NCI-H510A (cell line): ENCODE measurements at places on chromosomes 4 and X.

DNA sequence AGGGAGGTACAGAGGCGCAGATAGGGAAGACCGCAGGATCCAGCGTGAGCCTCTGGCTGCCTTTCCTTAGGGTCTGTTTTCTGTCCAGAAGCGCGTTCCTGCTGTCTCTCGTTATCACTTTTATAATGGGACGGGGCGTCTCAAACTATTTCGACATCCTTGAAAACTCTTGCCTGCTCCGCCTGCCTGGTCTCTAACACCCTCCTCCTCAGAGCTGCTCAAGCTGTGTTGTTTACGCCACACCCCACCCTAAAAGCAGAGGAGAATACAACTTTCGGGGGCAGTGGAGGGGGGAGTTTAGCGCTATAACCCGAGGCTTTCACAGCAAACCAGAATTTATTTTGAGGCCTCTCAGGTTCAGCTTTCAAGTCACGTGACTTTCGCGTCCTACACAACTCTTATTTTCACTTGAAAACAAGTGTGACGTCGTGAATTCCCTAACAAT lies 646 bp upstream of the FAM3A start:
- no peak for DNase-seq

GRCh38 chr4:33494150-33494549 lies 2750.2 kb downstream of the ARAP2 start:
- DNase-seq: no peak

GRCh38 chr4:86685401-86685800 lies 91.3 kb downstream of the PTPN13 start:
- DNase-seq: no peak

DNA sequence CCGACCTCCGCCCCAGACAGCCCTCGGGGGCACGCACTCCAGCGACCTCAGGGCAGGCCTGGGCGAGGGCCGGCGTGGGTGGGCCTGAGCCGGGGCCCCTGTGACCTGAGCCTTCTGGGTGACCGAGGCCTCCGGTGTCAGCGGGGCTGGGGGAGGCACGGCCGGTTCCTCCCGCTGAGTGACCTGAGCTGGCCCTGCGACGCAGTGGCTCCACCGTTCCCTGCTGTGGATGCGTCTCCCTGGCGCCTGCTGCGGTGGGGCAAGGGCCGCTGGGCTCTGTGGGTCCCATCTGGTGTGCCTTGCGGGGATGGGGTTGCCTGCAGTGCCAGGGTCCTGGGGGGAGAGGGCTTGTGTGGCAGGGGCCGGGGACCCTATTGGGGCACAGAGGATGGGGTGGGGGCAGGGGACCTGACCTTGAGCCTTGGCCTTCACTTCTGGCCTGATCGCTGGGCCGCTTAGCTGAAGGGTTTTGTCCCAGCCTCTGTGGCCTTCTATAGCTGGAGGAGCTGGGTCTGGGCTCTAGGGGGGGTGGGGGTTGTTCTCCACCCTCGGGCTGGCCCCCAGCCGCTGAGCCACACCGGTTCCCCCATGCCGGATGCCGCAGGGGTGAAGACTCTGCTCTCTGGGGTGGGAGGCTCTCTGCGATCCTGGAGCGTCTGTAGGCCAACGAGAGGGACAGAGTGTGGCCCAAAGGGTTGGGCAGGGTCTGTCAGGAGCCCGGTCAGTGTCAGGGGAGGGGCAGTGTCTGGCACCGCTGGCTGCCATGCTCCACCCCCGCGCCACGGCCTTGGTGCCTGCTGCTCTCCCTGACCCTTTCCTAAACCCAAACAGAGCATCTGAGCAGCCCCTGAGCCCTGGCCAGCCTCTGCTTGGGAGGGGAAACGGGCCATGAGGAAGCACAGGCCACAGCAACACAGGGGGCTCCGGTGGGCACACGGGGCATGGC lies 2.3 kb downstream of the NAT8L start:
- no peak for DNase-seq

GRCh38 chrX:129495900-129496299 lies 27.4 kb downstream of the SMARCA1 start:
- DNase-seq: no peak

DNA sequence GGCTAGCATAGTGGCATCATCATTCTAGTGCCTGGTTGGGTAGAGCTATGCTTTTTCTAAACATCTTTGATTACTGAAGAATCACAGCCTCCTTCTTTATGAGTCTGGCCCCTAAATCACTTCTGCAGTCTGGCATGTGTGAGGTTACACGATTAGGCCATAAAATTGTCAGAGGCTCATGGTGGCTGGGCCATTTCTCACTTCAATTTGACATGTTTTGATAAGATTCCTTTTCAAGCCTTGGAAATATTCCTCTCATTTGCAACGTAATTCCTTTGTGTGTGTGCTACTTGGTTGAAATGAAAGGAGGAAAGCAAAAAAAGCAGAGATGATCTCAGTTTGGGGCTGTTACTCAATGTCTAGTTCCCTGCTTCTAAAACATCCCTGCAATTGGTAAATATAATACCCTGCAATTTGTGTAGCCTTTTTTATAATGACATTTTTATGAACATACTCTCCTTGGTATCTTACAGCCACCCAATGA lies 6.2 kb downstream of the CCKAR start:
- no peak for DNase-seq

GRCh38 chr4:113718252-113718651 lies 43.3 kb downstream of the CAMK2D start:
- DNase-seq: no peak

GRCh38 chr4:64882311-64883086 lies 473.2 kb upstream of the TECRL start:
- DNase-seq: no peak

- no peak for DNase-seq
Observed at GRCh38 chrX:41313419-41313818, 20.5 kb upstream of the DDX3X start.
